ENCODE measurements at places on chromosomes 3 and 15.

- DNase-seq = no peak
These were observed 34.1 kb upstream of the SFMBT1 start for GRCh38 chr3:53079791-53080555.

GRCh38 chr3:52144796-52145735 lies 9.2 kb downstream of the POC1A start:
- no peak for DNase-seq

DNA sequence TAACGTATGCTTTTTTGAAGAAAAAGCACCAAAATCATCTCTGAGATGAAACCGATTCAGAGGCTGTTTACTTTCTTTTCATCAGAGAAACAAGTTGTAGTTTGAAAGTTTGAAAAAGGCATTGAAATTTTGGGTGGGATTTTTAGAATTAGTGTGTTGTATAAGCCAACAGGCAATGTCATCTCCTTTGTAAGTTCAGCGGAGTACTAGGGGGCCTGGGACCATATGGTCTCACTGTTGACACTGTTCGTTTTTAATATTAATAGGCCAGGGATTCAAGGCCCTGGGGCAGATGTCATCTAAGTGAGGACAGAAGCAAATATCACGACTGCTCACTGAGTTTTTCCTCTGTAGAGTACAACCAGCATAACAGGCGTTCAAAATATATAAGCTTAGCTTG lies 256.2 kb upstream of the RARB start:
- DNase-seq = no peak

DNA sequence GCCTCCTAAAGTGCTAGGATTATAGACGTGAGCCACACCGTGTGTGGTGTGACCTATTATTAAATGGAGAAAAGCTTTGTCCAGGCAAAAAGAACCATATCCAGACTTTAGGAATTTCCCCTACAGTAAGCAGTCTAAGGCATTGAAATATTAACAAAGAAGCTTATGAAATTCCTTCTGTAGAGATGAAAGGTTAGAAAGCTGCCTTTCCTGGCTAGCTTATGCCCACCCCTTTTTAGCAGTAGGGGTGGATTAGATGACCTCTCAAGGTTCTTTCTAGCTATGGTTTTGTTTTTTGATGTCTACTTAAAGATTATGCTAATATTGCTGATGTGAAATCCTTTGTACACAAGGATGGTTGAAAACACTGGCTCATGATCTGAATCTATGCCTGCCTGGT lies 13.9 kb downstream of the OXSM start:
- no peak for DNase-seq

- no peak for DNase-seq
These were observed 2.0 kb downstream of the MESP1 start for GRCh38 chr15:89749054-89749453.

DNA sequence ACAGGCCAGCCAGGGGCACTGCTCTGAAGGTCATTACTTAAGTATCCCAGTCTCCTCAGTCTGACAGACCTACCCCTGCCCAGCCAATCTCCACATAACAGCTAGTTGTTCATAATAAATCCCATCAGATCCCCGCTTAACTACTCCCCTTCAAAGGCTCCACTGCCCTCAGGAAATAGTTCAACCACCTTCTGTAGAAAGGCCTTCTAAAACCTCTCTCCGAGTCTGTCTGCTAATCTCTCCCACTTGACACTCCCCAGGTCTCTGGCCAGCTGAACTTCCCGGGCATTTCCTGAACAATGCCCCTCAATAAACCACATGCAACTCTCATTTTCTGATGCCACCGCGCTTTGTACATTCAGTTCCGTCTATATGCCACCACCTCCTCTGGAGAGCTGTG lies 6.0 kb downstream of the PRC1 start:
- DNase-seq = no peak

DNA sequence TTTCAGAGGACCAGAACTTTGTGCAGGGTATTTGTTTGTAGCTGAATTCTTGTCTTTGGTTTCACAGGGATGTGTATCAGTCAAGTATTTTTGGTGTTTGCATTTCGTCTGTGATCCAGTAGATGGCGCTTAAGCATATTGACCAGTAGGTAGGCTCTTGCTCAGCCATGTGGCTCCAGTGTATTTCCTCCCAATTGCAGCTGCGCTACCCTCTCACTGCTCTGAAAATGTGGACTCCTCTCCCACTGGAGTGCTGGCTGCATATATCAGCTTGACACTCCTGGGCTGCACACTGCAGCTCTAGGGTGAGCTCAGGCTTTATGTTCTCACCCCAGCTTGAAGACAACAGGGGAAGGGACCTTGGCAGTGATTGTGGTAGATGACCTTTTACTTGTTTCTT lies 1264.3 kb upstream of the ALCAM start:
- no peak for DNase-seq

DNA sequence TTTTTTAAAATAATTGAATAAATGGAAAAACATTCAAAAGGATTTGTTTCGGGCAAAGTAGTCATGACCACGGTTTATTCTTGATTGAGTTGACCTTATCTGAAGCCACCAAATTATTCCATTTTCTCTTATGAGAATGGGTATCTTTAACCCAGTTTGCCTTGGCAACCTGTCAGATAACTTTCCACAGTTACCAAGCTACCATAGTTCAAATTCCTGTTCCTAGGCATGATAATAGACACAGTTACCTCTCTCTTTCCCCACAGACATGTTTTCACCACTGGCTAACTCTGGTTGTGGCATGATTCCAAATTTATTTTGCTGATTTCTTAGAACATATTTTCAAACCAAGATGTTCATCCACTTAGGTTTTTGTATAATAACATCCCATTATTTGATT lies 84.9 kb downstream of the NECTIN3 start:
- DNase-seq = no peak

- no peak for DNase-seq
These were observed 183.7 kb downstream of the TLE3 start for GRCh38 chr15:69914040-69914439.

DNA sequence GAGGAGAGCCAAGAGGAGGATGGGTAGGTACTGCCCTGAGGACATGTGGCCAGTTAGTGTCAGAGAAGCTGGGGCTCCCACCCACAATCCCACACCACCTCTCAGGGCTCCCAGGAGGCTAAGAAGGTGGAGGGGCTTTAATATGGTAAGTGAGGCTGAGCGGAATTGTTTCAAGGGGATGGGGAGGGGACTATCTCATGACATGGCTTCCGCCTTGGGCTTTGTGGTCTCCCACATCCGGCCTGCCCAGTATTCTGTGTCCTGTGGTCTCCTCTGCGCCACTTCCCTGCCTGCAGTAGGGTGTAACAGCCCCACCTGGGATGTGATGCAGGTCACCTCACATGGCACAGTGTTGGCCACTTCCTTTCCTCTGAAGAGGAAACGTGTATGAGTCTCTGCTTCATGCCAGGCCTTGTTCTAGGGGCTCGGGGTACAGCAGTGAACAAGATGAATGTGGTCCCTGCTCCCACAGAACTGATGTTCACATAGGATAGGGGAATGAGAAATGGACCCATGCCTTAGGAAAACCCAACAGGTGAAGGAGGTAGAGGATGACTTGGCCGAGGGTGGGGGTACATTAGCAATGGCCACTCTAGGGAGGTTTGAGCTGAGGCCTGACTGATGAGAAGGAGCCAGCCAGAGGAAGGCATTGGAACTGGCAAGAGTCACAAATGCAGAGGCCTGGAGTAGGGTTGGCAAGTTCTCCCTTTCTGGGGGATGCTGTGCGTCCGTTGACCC lies 3.2 kb downstream of the NEIL1 start:
- DNase-seq = no peak

DNA sequence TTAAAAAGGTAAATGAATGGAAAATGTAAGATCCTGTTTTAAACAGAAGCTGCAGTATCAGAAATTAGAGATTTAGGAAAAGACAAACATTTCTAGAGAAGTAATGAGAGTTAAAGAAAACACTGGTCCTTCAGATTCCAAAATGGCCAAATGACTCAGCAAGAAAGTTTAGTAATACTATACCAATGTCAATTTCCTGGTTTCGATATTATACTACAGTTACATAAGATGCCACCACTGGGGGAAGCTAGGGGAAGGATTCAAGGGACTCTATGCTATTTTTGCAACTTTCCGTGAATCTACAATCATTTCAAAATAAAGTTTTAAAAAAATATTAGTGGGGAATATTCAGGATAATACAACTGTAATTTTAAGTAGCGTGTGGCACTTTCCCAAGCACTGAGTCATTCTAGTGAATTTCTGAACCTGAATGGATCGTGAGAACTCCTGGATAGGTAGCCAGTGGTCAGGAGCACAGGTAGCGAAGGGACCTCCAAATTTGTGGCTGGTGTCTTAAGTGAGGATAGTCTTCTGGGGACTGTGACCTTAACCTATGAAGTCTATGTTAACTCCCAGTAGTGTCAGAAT lies 37.6 kb downstream of the TMCC1 start:
- no peak for DNase-seq

DNA sequence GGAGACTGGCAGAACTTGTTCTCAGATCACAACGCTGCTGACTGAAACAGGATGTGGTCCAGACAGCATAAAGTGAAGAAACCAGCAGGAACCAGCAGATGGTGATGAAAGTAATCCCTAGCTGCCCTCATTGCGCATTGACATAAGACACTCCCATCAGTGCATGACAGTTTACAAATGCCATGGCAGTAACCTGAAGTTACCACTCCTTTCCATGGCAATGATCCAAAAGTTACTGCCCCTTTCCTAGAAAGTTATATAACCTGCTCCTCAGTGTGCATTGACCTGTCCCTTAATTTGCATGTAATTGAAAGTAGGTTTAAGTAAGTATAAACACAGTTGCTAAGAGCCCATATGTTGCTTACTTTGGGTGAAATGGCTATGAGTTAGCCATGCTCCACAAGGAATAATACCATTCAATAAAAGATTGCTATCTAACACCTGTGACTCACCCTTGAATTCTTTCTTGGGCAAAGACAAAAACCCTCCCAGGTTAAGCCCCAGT lies 149.1 kb upstream of the CD96 start:
- no peak for DNase-seq

DNA sequence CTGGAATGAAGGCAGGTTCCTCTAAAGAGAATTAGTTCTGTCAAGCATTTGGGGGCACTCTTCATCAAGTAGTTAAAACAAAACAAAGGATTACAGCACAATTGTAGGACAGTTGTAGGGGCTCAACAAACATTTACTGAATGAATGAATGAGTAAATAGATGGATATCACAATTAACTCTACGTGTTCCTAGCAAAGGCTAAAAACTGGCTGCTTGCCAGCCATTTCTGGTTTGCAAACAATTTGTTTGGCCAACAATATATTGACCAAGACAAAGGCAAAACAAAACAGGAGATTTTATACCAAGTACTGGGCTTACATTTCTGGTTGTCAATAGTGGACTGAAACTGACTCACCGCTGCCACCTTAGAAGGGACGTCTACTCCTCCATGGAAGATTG lies 116.8 kb downstream of the ZNF280D start:
- DNase-seq = no peak

DNA sequence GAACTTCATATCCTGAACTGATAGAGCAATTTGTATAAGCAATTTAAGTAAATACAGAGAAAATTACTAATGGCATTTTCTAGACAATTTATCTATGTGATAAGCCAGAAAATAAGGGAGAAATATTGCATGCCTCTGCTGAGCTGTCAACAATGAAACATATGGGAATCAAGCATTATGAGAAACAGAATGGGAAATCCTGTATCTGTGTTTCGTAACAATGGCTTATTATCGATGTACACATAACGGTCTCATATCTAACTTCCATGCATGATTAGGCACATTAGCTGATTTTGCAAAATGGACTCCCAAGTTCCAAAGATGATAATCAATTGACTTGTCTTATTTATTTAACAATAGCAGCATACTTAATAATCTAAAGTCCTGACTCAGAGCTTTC lies 30.4 kb upstream of the KCNMB2 start:
- no peak for DNase-seq

- DNase-seq = no peak
These were observed 891 bp downstream of the EXOG start for GRCh38 chr3:38497031-38497430.

- no peak for DNase-seq
These were observed 74.0 kb upstream of the TERB2 start for GRCh38 chr15:44882499-44882968.

- DNase-seq = no peak
These were observed 8.6 kb upstream of the ISG20 start for GRCh38 chr15:88630141-88630721.

DNA sequence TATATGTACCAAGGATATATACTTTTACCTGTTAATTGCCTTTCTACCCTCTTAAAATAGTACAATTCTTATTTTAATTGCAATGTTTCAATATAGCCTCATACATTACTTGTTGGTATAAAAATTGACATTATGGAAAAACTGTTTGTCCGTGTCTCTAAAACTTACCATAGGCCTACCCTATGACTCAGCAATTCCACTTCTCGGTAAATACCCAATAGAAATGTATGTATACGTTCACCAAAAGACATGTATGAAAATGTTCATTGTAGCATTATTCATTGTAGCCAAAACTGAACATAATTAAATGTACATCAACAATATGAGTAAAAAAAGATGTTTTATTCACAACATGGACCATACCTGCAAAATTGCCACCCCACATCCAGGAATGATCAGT lies 679.2 kb upstream of the UBE2E2 start:
- DNase-seq = no peak

- DNase-seq = no peak
These were observed 76.0 kb downstream of the P2RY1 start for GRCh38 chr3:152910966-152911365.
